Diencephalon (tissue), 1 donor: ENCODE measurements at places on chromosomes 12 and 14. TPM values are rescaled to one million over a fixed set of nuclear protein-coding genes. Genes with fewer than 3 reads are reported as not detected.

The PPFIBP1 gene
- total RNA-seq: 72.4 TPM

The PTPN11 gene
- total RNA-seq: 121 TPM

The PHC1 gene
- total RNA-seq: 32.1 TPM

The RTL1 gene
- total RNA-seq: 0.92 TPM

The SERPINA4 gene
- not detected for total RNA-seq

The TAS2R42 gene
- not detected for total RNA-seq

The BEST3 gene
- 11.5 TPM for total RNA-seq

The RPS6KL1 gene
- total RNA-seq: 39.9 TPM

The TMEM119 gene
- 2.8 TPM for total RNA-seq

The GALNT8 gene
- 48.0 TPM for total RNA-seq

The SLC41A2 gene
- total RNA-seq: 143 TPM

The CD69 gene
- total RNA-seq: 1.2 TPM

The TEX22 gene
- 0.46 TPM for total RNA-seq

The RILPL2 gene
- 1.8 TPM for total RNA-seq

The SOAT2 gene
- total RNA-seq: not detected

The MYF6 gene
- 0.92 TPM for total RNA-seq

The CELA1 gene
- not detected for total RNA-seq

The ACOT6 gene
- total RNA-seq: not detected

The BLTP3B gene
- 103 TPM for total RNA-seq

The HOXC9 gene
- not detected for total RNA-seq

The KRT78 gene
- not detected for total RNA-seq

The CABP1 gene
- 3.2 TPM for total RNA-seq

The RERGL gene
- 1.8 TPM for total RNA-seq

The ANO4 gene
- 27.2 TPM for total RNA-seq

The ADAMTS20 gene
- 0.46 TPM for total RNA-seq

The PLEKHG7 gene
- not detected for total RNA-seq

The ITGA7 gene
- 14.5 TPM for total RNA-seq

The FGD4 gene
- total RNA-seq: 71.3 TPM

The SGPP1 gene
- total RNA-seq: 30.9 TPM

The PRKD1 gene
- total RNA-seq: 16.4 TPM

The RBMS2 gene
- 5.3 TPM for total RNA-seq

The CREBL2 gene
- 54.7 TPM for total RNA-seq

The CLBA1 gene
- 12.9 TPM for total RNA-seq

The FGF23 gene
- not detected for total RNA-seq

The SERPINA10 gene
- not detected for total RNA-seq

The TSPAN11 gene
- 13.8 TPM for total RNA-seq

The INF2 gene
- total RNA-seq: 9.7 TPM

The STON2 gene
- total RNA-seq: 109 TPM

The CD4 gene
- 4.8 TPM for total RNA-seq

The OASL gene
- 0.46 TPM for total RNA-seq

The SDR9C7 gene
- 0.23 TPM for total RNA-seq

The CLEC4D gene
- not detected for total RNA-seq
